ENCODE measurements at places on chromosomes 5 and 9. TPM values are rescaled to one million over a fixed set of nuclear protein-coding genes. Genes with fewer than 3 reads are reported as not detected.

SLC6A7 gene
- not detected for total RNA-seq

CHSY3 gene
- 4.7 TPM for total RNA-seq

QRFP gene
- not detected for total RNA-seq

GFI1B gene
- total RNA-seq = 1.1 TPM

PDZD2 gene
- 67.8 TPM for total RNA-seq

DRD1 gene
- total RNA-seq = 0.62 TPM

TAS2R1 gene
- total RNA-seq = not detected

DNA sequence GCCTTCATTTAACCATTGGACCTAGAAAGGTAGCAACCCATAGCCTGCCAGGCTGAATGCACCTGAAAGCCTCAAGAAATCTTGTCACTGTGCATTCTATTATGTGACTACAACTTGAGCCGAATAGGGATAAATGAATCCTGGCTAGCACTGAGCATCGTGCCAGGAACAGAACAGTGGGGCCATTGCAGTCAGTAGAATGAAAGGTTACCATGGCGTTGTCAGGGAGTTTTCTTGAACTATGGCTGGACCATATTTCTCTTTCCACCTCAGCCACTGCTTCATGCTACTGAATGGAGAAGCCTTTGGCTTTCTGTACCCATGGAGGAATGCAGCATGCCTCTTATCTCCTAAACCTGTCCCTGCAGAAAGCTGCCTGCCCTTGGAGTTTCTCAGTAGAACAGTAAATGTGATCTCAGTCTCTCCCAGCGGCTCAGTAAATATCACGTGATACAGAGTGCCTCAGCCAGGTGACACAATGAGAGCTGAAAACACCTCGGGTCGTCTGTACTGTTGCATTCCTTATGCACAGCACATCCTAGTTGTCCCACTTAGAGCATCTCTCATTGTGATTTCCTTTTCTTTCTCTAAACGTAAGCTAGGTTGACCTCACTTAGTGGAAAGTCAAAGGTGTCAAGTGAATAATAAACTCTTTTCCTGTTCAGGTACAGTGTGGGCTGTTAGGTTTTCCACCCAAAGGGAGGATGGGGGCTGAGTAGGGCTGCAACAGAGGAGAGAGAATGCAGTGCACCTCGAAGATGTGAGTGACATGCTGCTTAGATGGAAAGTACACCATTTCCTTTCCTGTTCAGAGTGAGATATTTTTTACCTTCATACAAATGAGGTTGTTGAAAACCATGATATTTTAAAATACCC, 115.3 kb downstream of the MACIR start:
- H3K27ac ChIP-seq = no peak overlapping the region
- H3K36me3 ChIP-seq = no peaks in the 10 kb centered on the region
- no peak for DNase-seq

GRCh38 chr5:32753051-32753450, 41.9 kb downstream of the NPR3 start:
- H3K36me3 ChIP-seq = no peaks in the 10 kb centered on the region
- no peak overlapping the region for H3K4me3 ChIP-seq
- no peak overlapping the region for H3K27ac ChIP-seq
- H3K27me3 ChIP-seq = no peaks in the 10 kb centered on the region
- DNase-seq = no peak

DNA sequence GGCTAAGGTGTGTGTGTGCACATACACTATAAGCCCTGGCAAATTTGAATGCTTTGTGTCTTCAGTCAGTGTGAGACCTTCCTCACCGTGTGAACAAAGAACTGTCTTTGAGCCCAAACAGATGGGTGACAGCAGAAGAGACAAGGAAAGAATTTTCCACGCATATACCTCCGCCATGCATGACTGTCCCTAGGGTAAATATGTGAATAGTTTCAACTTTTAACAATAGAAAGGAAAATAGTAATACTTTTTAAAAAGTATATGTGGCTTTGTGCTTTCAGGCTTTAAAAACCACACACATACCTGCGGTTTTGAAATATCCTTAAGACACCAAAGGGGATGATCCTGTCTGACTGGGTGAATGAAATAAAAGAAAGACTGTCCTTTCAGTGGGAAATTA, 438.6 kb upstream of the MPDZ start:
- H3K4me1 ChIP-seq = peaks cover 13% of the 10 kb centered on the region
- no peak overlapping the region for H3K27ac ChIP-seq
- no peaks in the 10 kb centered on the region for H3K27me3 ChIP-seq
- no peak overlapping the region for H3K4me3 ChIP-seq

- H3K27me3 ChIP-seq = no peaks in the 10 kb centered on the region
- H3K27ac ChIP-seq = no peak overlapping the region
- H3K4me3 ChIP-seq = no peak overlapping the region
Measured at GRCh38 chr5:20556115-20556763, 568.2 kb upstream of the CDH18 start.

GRCh38 chr9:86073839-86074238, 25.5 kb downstream of the GOLM1 start:
- H3K4me3 ChIP-seq = no peak overlapping the region
- H3K4me1 ChIP-seq = no peaks in the 10 kb centered on the region
- H3K27me3 ChIP-seq = no peaks in the 10 kb centered on the region
- no peaks in the 10 kb centered on the region for H3K36me3 ChIP-seq
- H3K27ac ChIP-seq = no peak overlapping the region

DNA sequence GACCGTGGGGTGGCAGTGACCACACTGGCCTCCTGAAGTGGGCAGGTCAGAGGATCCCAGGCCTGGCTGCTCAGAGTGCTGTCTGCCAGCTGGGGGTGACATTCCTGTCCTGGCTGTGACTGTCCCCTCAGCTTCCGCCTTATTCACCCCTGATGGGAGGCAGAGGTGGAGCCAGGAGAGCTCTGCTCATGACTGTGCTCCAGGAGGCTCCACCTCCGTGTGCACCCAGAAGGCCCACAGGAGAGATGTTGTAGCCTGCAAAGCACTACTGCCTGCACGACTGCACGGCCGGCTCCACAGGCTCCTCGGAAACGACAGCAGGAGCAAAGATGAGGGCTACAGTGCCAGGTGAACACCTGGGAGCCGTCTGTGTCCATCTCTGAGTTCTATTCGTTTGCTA, 60.9 kb downstream of the ROPN1L start:
- no peaks in the 10 kb centered on the region for H3K36me3 ChIP-seq
- no peak overlapping the region for H3K4me3 ChIP-seq
- H3K4me1 ChIP-seq = no peaks in the 10 kb centered on the region
- no peak overlapping the region for H3K27ac ChIP-seq
- DNase-seq = no peak
- H3K27me3 ChIP-seq = no peaks in the 10 kb centered on the region

DNA sequence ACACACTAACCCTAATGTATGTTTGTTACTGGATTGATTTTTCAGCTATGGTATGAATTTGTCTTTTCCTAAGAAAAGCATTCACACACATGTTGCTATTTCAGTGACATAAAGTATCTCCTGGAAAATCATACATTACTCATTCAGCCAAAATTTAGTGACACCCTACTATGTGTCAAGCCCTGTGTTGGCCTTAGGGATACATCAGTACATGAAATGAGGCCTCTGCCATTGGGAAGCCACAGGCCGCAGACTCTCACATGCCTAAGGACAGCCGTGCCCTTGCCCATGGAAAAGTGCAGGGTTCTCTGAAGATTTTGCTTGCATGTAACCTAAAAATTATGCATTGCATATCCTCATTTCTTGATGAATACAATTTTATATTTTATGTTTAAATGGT, 5.2 kb upstream of the MARCHF6 start:
- no peak overlapping the region for H3K27ac ChIP-seq
- DNase-seq = no peak
- no peak overlapping the region for H3K4me3 ChIP-seq

DNA sequence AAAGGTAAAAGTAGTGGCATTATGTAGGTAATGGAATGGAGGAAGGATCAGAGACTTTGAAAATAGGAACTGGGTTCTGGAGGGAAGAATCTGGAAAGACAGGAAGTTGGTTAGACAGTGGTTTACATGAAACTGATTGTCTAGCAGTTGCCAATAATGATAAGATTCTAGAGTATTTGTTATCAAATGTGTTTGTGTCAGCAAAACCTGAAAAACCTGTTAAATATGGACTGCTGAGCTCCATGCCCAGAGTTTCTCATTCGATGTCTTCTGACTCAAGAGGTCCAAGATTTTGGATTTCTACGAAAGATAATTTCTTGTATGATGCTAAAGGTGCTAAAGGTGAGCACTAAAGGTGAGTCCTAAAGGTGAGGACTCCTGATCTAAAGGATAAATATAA, 515.0 kb upstream of the TUSC1 start:
- H3K27me3 ChIP-seq = no peaks in the 10 kb centered on the region
- no peak for DNase-seq
- H3K36me3 ChIP-seq = no peaks in the 10 kb centered on the region
- no peaks in the 10 kb centered on the region for H3K4me1 ChIP-seq

GRCh38 chr9:133130685-133131244, 9.7 kb upstream of the RALGDS start:
- peak overlapping the region; percentile 27 for H3K4me3 ChIP-seq
- no peaks in the 10 kb centered on the region for H3K36me3 ChIP-seq
- H3K27ac ChIP-seq = peak overlapping the region; percentile 65
- peaks cover 80% of the 10 kb centered on the region for H3K4me1 ChIP-seq
- H3K27me3 ChIP-seq = no peaks in the 10 kb centered on the region
- no peak for DNase-seq

DNA sequence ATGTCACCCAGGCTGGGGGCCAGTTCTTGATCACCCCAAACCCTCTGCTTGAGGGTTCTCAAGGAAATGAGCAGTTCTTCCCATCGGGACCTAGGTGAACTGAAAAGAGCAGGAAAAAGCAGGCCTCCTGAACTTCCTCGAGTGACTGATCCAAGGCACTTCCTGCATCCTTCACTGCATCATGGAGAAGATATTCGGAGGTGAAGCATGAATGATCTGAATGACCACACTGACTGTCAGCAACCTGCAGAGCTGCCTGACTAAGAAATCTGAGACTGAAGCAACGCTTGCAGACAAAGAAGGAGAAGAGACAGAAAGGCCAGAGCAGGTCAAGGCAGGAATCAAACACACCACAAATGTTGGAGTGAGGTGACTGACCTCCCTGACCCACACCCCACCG, 420.2 kb downstream of the AGTPBP1 start:
- H3K36me3 ChIP-seq = no peaks in the 10 kb centered on the region
- no peak overlapping the region for H3K4me3 ChIP-seq
- no peaks in the 10 kb centered on the region for H3K4me1 ChIP-seq
- H3K27me3 ChIP-seq = no peaks in the 10 kb centered on the region

- H3K36me3 ChIP-seq = no peaks in the 10 kb centered on the region
- H3K27me3 ChIP-seq = no peaks in the 10 kb centered on the region
- no peak for DNase-seq
- no peak overlapping the region for H3K4me3 ChIP-seq
- peaks cover 3% of the 10 kb centered on the region for H3K4me1 ChIP-seq
Measured at GRCh38 chr5:388266-389196, 54.4 kb upstream of the EXOC3 start.

- no peak for DNase-seq
- no peaks in the 10 kb centered on the region for H3K27me3 ChIP-seq
- H3K4me1 ChIP-seq = no peaks in the 10 kb centered on the region
- H3K4me3 ChIP-seq = no peak overlapping the region
Measured at GRCh38 chr5:1052641-1053390, 44.2 kb downstream of the NKD2 start.

DNA sequence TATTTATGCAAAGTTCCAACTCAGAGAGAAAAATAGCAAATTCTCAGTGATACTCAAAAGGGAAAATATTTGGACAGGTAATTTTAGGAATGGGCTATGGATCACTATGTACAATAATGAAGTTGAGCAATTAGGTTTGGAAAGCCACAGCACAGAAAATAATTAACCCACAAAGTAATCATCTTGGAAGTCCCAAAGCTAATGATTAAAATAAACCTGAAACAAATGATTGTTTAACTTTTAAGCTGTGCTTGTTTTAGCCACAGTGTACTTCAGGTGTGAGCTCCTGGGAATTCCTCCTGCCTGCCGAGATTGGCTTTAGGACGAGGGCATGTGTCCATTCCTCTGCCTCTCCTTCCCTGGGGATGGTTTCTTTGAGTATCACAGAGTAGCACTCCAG, 403.9 kb downstream of the ZSWIM6 start:
- DNase-seq = no peak
- H3K36me3 ChIP-seq = no peaks in the 10 kb centered on the region

DNA sequence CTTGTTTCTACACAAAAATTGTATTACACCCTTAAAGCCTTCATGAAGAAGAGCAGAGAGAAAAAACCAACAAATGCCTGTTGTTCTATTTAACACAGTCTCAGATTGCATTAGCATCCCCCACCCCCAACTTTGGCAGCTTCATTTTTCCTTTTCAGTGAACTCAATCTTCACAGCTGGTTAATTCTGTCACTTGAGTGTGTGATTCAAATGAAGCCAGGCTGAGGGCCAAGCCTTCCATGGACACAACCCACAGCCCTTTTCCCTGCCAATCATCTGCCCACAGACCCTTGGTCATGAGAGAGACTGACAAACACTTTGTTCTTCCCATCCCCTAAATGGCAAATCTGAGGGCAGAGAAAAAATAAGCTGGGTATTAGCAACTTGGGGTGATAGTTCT, 217.5 kb upstream of the NMUR2 start:
- H3K4me3 ChIP-seq = no peak overlapping the region
- DNase-seq = no peak
- H3K27me3 ChIP-seq = no peaks in the 10 kb centered on the region
- H3K27ac ChIP-seq = no peak overlapping the region
- no peaks in the 10 kb centered on the region for H3K36me3 ChIP-seq

- no peak overlapping the region for H3K4me3 ChIP-seq
- DNase-seq = no peak
- no peaks in the 10 kb centered on the region for H3K4me1 ChIP-seq
- H3K27me3 ChIP-seq = no peaks in the 10 kb centered on the region
- no peak overlapping the region for H3K27ac ChIP-seq
Measured at GRCh38 chr5:31825518-31826068, 186.7 kb downstream of the PDZD2 start.

GRCh38 chr9:102124465-102124864, 386.0 kb upstream of the GRIN3A start:
- no peaks in the 10 kb centered on the region for H3K4me1 ChIP-seq
- H3K27ac ChIP-seq = no peak overlapping the region
- DNase-seq = no peak
- H3K36me3 ChIP-seq = no peaks in the 10 kb centered on the region
- no peak overlapping the region for H3K4me3 ChIP-seq

DNA sequence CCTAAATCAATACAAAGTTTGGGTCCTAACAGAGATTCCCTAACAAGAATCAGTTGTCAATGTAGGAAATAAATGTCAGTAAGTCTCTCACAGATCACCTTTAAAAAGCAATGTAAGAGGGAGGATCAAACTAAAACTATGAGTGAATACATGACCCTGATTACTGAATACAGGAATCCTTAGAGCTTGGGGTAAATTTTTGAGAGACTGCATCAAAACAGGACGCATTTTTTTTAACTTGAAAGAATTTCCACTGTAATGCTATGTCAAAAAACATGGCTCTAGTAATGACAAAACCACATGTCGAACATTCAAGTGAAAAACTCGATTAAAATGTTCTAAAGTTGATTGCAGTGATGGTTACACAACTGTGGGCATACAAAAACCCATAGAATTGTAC, 21.9 kb downstream of the ZDHHC21 start:
- DNase-seq = no peak
- peaks cover 11% of the 10 kb centered on the region for H3K36me3 ChIP-seq

- H3K4me3 ChIP-seq = no peak overlapping the region
- no peaks in the 10 kb centered on the region for H3K27me3 ChIP-seq
- H3K27ac ChIP-seq = no peak overlapping the region
- peak; percentile 51 for DNase-seq
- no peaks in the 10 kb centered on the region for H3K36me3 ChIP-seq
- H3K4me1 ChIP-seq = no peaks in the 10 kb centered on the region
Measured at GRCh38 chr5:5886812-5887486, 464.5 kb downstream of the ICE1 start.
